ENCODE measurements at places on chromosomes 5 and 9.
A peak's percentile ranks its signal among the peaks of the same experiment; 100 is the strongest.

GRCh38 chr5:116521173-116521872 is 53.3 kb downstream of the SEMA6A start:
- no peak for DNase-seq

DNA sequence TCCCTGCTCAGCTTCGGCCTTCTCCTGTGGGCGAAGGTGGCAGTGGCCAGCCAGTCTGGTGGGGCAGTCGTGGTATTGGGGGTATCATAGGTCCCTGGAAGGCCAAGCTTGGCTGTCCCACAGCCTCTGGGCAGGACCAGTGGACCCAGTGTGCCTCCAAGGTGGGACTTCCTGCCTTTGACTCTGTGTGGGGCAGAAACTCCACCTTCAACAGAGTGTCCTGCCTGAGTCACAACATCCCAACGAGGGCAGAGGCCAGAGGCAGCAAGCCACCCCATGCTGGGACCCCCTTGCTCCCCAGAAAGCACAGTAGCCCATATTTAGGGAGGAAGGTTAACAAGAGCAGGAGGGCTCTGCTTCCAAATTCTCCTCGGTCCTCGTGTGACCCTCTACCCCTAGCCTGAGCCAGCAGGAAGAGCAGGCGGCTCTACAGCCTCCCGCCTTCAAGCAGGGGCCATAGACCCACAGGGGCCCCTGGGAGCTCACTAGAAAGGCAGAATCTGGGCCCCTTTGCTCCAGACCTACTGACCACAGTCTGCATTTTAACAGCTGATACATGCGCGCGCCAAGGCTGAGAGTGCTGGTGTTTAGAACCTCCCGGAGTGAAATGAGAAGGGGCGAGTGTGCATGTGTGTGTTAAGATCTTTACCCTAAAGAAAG is 51.6 kb upstream of the FUBP3 start:
- DNase-seq = no peak

DNA sequence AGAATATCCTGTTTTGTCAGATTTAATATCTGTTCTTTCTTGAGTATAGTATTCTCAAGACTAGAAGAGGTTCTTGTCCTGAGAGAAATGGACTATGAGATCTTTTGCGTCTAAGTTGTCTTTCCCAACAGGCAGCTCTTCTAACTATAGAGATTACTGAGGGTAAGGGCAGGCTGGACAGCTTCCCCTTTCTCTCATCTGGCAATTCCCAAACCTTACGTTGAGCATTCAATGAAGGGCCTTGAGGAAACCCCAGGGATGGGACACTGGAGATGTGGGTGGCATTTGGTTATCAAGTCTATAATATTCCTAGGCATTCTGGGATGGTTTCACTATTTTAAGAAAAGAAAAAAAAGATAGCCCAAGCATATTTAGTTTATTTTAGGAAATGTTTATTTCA is 28.0 kb upstream of the C5orf47 start:
- DNase-seq = no peak

DNA sequence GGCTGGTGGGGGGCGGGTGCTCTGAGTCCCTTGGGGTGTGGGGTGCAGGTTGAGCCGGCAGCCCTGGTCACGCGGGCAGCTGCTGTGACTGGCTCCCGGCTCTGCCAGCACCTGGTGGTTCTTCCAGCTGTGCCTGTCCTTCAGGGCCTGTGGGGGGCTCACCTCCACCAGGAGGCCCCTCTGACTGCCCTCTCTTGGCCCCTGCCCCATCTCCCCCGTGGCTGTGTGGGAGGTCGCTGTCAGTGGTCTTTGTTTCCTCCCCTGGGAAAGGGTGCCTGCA is 3.3 kb downstream of the RXRA start:
- DNase-seq = no peak

DNA sequence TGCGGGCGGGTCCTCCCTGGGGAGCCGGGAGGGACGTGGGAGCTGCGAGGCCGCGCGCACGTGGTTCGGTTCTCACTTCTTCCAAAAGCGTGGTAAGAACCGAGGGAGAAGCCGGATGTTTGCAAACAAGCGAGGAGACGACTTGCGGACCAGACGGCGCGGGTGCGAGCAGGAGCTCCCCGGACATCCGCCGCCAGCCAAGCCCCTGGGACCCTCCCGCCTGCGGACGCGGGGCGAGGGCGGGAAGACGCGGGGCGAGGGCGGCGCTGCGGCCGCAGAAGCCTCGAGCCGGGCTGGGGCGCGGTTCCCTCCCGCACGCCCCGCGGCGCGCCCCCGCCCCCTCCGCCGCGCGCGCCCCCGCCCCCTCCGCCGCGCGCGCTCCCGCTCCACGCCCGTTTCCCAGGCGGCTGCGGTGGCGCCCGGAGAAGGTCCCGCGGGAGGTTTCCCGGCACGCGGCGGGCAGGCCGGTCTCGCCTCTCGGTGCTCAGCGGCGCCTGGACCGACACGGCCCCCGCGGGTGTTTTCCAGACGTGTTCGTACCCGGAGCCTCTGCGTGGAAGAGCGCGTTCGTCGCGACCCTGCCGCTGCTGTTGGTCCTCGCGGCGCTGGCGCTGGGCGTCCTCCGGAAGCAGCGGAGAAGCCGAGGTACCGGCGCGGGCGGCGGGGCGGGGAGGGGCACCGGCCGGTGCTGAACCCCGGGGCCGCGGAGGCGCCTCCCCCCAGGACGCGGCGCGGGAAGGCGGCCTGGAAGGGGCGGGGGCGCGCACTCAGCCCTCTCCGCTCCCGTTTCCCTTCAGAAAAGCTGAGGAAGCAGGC is 12.8 kb downstream of the BTNL9 start:
- no peak for DNase-seq

DNA sequence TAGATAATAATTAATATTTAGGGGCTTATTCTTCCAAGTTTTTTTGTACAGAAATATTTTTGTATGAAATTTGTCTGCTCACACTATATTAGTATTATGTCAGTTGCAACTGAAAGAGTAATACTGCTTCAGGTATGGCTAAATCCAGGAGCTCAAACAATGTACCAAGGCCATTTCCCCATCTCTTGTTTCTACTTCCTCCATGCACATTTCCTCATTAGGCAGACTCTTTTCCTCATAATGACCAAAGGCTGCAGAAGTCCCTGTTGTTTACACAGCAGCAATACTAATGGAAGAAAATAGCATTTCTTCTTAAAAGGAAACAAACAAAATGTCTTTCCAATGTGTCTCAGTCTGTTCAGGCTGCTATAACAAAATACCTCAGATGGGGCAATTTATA is 9.2 kb upstream of the OTULINL start:
- DNase-seq = no peak

- no peak for DNase-seq
Measured at GRCh38 chr5:133687212-133688061, 75.1 kb upstream of the FSTL4 start.

- no peak for DNase-seq
Measured at GRCh38 chr9:26770821-26771220, 121.8 kb downstream of the CAAP1 start.

- no peak for DNase-seq
Measured at GRCh38 chr5:142974409-142974808, 204.2 kb downstream of the ARHGAP26 start.

- DNase-seq = no peak
Measured at GRCh38 chr5:102670224-102670836, 84.8 kb upstream of the PAM start.

- DNase-seq = no peak
Measured at GRCh38 chr5:78750281-78750680, 101.7 kb upstream of the LHFPL2 start.

DNA sequence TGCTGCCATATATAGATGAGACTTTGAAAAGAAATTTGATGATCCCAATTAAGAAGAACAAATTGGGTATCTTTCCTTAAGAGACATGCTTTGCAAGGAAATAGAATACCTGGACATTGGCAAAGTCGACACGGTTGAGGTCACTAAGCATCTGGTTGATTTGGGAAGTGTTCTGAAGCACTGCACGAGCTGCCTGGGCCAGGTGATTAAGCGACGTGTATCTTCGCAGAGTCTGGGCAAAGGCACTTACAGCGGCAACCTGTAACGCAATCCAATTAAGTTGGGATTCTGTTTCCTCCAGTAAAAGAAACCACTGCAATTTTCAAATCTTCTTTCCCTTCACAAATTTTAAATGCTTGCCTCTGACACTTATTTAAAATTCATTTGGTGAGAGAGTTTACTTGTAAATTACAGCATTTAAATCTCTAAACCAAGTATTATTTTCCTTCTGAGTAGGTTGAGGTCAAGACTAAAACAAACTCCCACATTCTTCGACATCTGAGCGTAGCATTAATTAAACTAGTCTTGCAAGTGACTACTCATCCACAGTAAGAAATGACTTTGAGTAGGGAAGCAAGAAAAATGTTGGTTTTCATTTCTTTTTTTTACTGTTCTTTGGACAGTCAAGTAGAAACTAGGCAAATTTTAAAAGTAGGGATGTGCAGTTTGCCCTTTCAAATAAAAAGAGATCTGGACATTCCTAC is 262.8 kb downstream of the RFX3 start:
- DNase-seq = no peak

GRCh38 chr5:35319333-35320002 is 89.2 kb upstream of the PRLR start:
- peak; percentile 88 for DNase-seq

DNA sequence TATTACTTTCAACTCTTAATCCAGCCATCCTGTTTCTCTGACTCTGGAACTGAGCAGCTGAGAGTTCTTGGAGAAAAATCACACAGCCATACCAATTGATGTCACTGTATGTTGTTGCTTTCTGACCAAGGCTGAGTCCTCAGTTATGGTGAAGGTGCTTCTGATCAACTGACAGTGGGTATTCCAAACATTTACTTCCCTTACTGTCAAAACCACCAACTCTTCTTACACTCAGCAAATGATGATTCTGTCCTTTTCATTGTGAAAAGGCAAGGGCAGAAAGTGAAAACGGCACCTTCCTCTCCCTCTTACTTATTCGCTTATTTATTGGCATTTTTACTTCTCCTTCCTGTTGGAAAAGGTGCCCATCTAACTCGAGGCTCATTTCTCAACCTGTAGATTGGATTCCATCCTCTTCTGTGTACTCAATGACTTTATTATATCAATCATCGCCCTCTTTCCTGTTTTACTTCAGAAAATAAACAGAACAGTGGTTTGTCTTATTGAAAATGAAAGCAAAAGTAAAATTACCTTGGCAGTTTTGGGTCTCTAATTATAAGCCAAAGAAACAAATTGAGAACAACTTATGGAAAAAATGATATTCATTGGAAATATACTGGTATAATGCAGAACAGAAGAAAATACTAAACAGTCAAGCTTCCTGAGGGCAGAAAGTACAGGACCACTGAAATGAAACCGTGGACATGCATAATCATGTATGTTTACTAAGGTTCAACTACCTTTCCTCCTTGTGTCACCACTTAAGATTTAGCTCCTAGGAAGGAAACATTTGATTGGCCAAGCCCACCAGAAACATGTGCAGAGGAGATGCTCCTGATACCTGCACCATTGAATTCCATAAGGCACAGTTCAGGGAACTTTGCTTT is 104.5 kb upstream of the CHD1 start:
- DNase-seq = no peak

DNA sequence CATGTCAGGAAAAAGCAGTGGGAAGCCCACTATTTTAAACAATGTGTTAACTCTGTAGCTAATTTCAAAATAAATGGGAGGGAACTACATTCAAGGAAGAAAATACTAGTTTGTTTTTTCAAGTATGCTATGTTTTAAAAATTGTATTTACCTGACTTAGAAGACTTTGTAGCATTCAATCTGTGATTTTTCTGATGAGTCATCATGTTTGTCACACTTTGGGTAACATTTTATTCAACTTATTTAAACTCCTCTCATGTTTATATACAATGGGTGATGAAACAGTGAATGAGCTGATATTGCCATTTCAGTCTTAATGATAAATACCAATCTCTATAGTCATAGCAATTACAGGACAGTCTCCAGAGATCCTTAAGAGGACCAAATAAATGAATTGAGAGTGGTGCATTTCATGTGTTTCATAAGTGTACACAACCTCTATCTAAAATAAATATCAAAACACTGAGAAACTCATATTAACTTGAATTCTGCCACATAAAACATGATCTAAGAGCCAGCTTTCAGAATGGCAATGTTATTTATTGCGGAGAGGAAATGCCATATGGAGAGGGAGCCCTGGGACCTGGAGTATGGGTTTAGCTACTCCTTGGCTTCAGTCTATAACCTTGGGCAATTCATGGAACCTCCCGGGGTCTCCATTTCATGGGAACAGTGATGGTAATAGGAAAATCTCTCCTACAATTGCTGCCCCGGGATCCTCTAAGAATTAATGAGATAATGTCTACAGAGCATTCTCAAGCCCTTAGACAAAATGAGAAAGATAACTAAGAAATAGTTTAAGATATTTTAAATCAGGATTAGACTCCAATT is 913.9 kb downstream of the TLE4 start:
- no peak for DNase-seq

- peak; percentile 45 for DNase-seq
Measured at GRCh38 chr9:437574-438001, 222.9 kb downstream of the DOCK8 start.

- peak; percentile 43 for DNase-seq
Measured at GRCh38 chr5:19837536-19838174, 150.3 kb downstream of the CDH18 start.

DNA sequence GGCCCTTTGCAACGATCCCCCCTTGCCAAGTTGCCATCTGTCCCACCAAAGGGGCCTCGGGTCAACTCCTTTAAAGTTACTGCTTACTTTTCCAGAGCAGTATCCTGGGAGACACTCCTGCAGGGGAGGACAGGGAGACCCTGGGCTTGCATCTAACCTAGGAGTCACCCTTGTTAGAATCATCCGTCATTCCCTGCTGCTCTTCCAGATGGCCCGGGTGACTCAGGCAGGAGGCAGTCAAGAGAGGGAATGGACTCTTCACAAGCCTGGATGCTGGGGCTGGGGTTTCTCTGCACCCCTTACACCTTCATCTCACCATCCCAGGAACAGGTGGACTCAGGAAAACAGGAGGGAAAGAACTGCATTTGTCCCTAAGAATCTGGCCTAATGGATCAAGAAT is 175.6 kb downstream of the GABBR2 start:
- DNase-seq = no peak

DNA sequence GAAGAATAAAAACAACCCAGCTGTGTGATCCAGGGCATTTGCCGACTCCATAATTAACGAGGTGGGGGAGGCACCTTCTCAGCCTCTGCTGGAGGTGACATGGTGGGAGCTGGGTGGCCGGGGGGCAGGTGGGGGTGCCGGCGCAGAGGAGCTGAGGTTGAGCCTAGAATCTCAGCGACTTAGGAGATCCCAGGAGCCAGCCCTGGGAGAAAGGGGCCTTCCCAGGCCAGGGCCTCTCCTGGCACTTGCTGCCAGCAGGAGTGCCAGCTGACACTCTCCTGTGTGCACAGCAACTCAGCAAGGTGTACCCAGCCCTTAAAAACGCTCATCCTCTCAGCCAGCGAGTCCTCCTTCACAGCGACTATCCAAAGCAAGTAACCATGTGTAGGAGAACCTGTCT is 62.8 kb upstream of the FCN1 start:
- DNase-seq = no peak

DNA sequence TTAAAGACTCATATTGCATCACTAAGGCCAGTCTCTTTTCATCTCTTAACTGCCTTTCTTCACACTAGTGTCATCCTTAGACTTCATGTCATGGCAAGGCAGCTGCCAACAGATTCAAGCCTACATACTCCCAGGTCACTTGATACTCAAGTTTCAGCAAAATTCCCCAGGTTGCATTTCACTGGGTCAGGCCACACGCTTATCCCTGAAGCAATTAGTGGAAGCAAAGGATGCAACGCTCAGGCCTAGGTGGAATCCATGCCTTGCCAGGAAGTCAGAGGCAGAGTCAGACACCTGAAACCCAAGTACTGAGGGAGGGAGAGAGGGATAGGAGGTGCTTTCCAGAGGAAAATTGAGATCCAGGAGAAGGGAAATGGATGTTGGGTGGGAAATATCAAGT is 28.9 kb downstream of the YIPF5 start:
- no peak for DNase-seq
